Left kidney (tissue), 8 donors: ENCODE measurements at places on chromosomes 13 and 19. TPM values are rescaled to one million over a fixed set of nuclear protein-coding genes. Genes with fewer than 3 reads are reported as not detected.

DNA sequence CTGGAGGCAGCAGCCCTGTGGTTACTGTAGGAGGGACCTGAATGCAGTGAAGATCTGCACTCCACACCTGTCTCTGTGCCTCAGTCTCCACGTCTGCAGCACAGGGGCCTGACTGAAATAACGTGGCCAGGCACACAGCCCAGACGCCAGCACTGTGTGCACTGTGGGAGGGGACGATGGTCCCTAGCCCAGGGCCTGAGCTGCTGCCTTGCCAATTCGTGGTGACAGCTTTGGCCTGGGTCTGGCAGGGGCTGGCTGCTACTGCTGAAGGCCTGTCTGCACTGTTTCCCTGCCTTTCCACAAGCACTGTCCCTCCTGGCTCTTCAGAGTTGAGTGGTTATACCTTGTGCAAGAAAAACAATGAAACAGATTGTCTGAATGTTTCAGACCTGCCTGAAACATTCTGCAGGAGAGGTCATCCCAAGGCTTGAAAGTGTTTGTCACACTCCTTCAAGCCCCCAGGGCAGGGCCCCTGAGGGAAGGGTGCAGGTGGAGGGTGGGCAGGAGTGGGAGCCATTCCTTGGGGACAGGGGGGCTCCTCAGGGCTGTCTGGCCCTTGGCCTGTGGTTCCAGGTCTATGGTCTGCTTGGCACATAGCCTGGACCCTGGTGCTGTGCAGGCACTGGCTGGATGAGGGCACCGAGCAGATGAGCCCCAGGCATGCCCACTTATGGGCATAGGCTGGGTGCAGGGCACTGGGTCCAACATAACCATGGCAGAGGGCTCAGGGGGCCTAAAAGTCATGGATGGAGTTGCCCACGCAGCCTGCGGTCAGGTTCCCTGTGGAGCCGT is 38.7 kb upstream of the LDLR start:
- DNase-seq: no peak

GRCh38 chr13:37097076-37097475 is 8.4 kb downstream of the CSNK1A1L start:
- DNase-seq: no peak

GRCh38 chr19:10259162-10259905 is 7.3 kb downstream of the MRPL4 start:
- DNase-seq: peak; percentile 87

DNA sequence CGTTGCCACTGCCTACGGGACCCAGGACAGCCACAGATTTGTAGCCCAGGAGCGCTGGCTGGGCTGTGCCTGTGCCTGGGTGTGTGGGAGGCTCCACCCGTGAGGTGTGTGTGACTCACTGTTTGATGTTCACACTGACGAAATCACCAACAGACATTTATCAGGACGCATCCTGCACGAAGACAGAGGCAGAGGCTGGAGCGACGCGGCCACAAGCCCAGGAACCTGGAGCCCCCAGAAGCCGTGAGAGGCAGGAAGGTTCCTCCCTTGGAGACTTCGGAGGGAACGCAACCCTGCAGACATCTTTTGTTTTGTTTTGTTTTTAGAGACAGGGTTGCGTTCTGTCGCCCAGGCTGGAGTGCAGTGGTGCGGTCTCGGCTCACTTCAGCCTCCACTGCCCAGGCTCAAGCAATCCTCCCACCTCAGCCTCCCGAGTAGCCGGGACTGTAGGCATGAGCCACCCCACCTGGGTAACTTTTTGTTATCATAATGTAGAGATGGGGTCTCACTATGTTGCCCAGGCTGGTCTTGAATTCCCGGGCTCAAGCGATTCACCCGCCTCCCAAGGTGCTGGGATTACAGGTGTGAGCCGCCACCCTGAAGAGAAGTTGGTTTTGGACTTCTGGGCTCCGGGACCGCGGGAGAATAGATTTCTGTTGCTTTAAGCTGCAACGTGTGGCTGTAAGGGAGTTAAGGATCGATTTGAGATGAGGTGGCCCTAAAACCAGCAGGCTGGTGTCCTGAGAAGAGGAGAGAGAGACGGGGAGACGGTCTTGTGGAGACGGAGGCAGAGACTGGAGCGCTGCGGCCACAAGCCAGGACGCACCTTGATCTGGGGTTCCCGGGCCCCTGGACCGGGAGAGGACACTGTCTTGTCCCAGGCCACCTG is 24.9 kb upstream of the WDR18 start:
- DNase-seq: no peak

- no peak for DNase-seq
These were observed 24.3 kb downstream of the LAIR2 start for GRCh38 chr19:54526972-54527371.

DNA sequence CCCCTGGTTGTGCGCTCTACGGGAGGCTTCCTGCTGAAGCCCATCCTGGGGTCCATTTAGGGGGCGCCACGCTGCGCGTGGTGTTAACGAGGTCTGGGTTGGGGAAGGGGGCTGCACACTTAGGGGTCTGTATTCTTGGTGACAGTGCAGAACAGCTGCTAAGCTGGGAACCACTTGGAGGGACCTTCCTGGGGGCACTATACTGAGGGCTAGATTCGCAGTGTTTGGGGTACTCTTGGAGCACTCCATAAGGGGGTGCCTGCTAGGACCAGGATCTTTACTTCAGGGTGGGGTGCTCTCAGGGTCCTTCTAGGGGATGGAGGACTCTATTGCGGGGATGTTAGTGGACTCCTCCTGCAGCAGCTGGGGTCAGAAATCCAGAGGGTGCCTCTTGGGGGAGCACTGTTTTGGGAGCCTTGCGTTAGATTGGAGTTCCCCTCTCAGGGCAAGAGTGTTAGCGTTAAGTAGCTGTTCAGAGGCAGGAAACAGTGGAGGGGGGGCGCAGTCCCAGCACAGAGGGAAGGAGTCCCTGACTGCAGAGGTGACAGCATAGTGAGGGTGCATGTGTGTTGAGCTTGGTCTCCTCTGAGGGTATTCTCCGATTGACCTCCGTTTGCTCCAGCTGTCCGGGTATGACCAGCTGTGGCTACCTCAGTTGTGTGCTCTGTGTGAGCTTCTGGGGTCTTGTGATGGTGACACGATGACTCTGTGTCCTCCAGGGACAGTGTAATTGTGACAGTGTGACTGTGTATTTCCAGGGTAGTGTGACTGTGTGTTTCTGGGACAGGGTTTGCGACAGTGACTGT is 1.1 kb downstream of the PDE4A start:
- no peak for DNase-seq

GRCh38 chr13:80145171-80145690 is 195.7 kb downstream of the SPRY2 start:
- no peak for DNase-seq

- DNase-seq: no peak
These were observed 2.7 kb downstream of the PRKACA start for GRCh38 chr19:14114854-14115253.

DNA sequence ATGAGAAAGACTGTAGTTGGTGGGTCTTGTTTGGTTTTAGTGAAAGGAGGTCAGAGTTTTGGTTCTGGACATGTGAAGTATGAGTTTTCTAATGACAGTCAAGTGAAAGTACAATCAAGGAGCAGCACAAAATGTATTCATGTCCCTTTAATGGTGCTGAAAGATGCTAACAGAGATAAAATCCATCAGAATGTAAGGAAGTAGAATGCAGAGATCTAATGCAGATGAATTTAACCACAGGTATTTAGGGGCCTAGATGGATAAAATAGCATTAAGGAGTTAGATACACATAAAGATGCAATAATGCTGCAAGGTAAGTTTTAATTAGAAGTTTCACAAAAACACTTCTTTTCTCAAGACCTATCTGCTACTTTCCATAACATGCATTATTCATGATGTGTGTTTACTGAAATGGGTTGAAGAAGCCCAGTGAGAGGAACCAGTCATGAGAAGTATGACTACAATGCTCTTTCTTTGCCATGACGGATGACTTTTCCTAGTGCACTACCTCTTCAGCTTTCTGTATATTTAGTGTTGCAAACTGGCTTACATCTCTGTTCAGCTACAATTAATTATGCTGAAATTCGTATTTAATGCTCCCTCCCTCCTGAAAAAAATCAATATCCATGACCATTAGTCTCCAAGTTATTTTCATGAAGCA is 222.9 kb upstream of the HTR2A start:
- no peak for DNase-seq

DNA sequence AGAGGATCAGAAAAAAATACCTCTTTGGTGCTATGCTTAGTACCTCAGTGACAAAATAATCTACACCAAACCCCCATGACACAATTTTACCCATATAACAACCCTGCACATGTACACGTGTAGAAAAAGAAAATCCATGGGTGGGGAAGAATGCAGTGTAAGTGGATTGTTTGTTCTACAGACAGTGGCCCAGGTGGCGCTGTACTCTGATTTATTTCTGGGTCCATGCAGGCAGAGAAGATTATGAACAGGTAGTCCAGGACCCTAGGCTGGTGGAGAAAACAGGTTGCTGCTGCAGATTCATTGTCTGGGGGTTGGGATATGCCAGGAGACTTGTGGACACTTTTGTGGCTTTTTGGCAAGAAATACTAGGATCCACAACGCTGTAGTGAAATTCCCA is 9.1 kb downstream of the ZNF100 start:
- no peak for DNase-seq

- no peak for DNase-seq
These were observed 16.1 kb upstream of the MTIF3 start for GRCh38 chr13:27466513-27466912.

DNA sequence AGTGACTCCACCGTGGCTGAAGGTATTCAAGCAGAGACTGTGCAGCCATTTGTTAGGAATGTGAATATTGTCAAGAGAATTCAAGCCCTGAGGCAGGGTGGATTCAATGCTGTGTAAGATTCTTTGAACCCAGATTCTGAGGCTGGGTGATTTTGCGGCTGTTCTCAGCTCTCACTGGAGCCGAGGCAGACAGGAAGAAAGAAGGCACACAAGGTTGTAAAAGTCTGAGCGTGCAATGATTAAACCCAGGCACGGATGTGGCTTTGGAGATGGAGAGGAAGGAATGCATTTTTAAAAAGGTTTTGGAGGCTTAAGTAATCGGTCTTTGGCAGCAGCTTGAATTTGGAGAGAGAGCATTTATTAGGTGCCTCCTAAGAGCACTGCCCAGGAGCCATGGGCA is 187.9 kb downstream of the KATNAL1 start:
- DNase-seq: no peak

GRCh38 chr13:22061371-22061805 is 390.5 kb downstream of the FGF9 start:
- no peak for DNase-seq

GRCh38 chr19:13848798-13849676 is 27.9 kb upstream of the NANOS3 start:
- DNase-seq: no peak

GRCh38 chr13:98075048-98075447 is 67.8 kb upstream of the FARP1 start:
- no peak for DNase-seq

DNA sequence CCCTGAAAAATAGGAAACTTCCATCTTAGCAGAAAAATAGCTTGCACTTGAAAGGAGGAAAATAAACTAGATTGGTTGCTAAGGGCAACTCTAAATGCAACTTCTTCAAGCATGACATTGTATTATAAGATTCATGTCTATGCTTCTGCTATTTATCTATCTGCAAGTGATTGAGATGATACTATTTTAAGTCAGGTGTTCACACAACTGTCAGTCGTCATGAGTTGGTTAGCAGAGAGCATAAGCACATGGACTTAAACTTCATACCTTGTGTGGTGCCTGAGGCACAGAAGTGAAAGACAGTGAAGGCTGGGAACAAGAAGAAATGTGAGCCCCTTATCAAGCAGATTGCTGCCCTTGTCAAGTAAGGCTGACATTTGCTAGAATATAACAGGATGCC is 82.9 kb downstream of the SLITRK5 start:
- no peak for DNase-seq

DNA sequence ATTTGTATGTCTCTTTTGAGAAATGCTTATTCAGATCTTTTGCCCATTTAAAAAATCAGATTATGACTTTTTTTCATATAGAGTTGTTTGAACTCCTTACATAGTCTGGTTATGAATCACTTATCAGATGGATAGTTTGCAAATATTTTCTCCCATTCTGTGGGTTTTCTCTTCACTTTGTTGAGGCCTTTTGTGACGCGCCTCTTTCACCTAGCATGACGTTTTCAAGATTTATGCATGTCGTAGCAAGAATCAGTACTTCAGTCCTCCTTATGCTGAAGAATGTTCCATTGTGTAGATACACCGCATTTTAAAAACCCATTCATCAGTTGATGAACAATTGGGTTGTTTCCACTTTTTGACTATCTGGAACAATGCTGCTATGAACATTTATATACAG is 13.4 kb downstream of the PABPC3 start:
- DNase-seq: no peak

- DNase-seq: peak; percentile 76
These were observed 17.7 kb downstream of the RFX2 start for GRCh38 chr19:6092329-6093286.

The AKAP8 gene
- polyA plus RNA-seq: 32.7 TPM

The ZNF506 gene
- polyA plus RNA-seq: 41.9 TPM

The GDF15 gene
- polyA plus RNA-seq: 4.2 TPM

The WDR87 gene
- polyA plus RNA-seq: 0.03 TPM

The MIPEP gene
- polyA plus RNA-seq: 31.6 TPM

The SETDB2 gene
- 30.1 TPM for polyA plus RNA-seq

The RXFP2 gene
- polyA plus RNA-seq: 1.3 TPM

The CEACAM3 gene
- polyA plus RNA-seq: not detected

The OVOL3 gene
- not detected for polyA plus RNA-seq

The FOSB gene
- 95.9 TPM for polyA plus RNA-seq
